ENCODE measurements at places on chromosomes 2 and 18. TPM values are rescaled to one million over a fixed set of nuclear protein-coding genes. Genes with fewer than 3 reads are reported as not detected.

- H3K4me3 ChIP-seq = no peak overlapping the region
- H3K4me1 ChIP-seq = no peaks in the 10 kb centered on the region
- DNase-seq = no peak
- no peak overlapping the region for H3K27ac ChIP-seq
- no peaks in the 10 kb centered on the region for H3K27me3 ChIP-seq
Measured at GRCh38 chr2:71482055-71482454, 28.7 kb downstream of the DYSF start.

- H3K4me1 ChIP-seq = no peaks in the 10 kb centered on the region
- DNase-seq = no peak
- no peaks in the 10 kb centered on the region for H3K36me3 ChIP-seq
- peaks cover 24% of the 10 kb centered on the region for H3K27me3 ChIP-seq
Measured at GRCh38 chr2:120544522-120544921, 191.1 kb upstream of the GLI2 start.

GRCh38 chr2:75790121-75790813 lies 79.6 kb upstream of the GCFC2 start:
- H3K27me3 ChIP-seq = no peaks in the 10 kb centered on the region
- no peak overlapping the region for H3K4me3 ChIP-seq
- no peak for DNase-seq
- no peak overlapping the region for H3K27ac ChIP-seq
- no peaks in the 10 kb centered on the region for H3K36me3 ChIP-seq
- H3K4me1 ChIP-seq = no peaks in the 10 kb centered on the region

HAAO gene
- not detected for total RNA-seq

STARD6 gene
- not detected for total RNA-seq

SATB2 gene
- 0.23 TPM for total RNA-seq
